ENCODE measurements at places on chromosomes 12 and 14.

DNA sequence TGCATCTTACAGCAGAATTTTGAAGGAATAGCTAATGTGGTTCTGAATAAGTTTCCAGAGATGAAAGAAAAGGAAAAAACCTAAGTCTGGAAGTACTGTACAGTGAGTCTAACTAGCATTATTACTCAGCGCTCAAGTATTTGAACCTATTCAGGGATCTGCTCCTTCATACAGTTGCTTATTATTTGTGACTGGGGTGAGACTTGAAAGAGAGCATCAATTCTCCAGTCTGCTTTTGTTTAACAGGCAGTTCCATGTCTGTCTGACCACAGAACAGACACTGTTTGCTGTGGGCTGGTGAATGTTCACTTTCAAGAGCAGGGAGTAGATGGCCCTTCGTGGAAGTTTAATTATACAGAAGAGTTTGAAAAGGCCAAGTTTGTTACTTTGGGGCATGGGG is 9.3 kb downstream of the ETV6 start:
- DNase-seq, result no peak

DNA sequence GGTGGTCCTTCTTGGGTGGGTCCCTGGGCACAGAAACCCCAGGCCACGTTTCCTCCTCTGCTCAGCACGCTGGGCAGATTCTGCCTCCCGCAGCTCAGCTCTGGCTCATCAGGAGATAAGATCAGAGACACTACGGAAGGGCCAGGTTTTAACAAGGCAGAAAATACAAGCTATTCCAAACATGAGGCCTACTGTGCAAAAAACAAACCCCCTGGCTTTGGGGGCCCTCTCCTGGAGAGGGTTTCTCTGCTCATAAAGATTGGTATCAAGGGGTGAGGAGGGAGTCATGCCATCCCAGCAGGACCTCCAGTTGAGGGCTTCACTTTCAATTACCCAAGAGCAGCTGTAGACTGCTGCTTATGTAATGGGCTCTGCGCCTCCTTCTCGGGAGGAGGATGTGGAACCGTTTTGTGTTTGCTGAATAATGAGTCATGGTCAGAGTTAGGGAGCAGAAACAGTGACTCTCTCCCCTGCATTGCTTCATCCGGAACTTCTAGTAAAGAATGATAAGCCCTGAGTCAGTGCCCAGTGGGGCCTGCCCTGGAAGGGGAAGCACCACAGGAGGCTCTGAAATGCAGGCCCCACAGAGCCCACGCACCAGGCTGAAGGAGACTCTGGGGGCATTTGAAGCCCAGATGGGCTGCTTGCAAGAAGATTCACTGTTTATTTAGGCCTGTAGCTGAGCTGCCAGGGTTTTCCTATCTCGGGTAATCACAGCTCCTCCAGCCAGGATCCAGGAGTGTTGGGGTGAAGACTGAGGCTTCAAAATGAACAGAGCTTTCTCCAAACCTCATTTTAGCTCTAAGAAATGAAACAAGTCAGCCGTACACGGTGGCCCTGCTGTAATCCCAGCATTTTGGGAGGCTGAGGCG is 79.3 kb downstream of the SSPN start:
- DNase-seq, result no peak

DNA sequence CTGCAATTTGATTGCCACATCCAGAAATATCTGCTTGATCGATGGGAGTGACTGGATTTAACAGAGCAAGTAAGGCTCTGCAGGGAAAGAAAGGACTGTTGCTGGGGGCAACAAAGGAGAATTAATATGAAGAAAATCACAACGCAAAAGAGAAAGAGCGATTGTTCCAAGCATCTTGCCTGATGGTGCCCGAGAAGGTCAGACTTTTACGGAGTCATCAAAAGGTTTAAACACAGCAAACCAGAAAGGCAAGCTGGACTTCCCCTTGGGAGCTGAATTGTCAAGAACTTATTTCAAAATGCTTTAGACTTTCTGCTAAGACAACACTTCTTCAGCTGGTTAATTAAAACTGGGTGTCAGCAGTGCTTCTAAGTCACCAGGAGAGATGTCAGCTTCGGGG is 791.5 kb downstream of the MED13L start:
- no peak for DNase-seq

DNA sequence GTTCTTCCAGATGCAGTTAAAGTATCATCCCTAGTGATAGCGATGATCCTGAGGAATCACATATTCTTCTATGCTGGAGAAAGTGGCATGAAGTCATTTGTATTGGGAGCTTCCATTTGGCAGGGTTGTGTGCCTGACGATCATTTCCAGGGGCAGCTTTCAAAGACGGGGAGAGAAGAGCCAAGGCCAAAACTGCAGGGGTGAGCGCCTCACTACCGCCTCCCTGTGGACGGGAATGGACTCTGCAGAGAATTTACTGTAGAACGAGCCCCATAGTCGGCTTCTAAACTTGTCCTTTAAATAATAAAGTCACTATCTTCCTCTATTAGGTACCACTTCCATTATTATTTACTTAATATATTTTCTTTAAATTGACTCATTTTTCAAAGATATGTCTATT is 555.9 kb upstream of the TMEM132C start:
- DNase-seq, result no peak

DNA sequence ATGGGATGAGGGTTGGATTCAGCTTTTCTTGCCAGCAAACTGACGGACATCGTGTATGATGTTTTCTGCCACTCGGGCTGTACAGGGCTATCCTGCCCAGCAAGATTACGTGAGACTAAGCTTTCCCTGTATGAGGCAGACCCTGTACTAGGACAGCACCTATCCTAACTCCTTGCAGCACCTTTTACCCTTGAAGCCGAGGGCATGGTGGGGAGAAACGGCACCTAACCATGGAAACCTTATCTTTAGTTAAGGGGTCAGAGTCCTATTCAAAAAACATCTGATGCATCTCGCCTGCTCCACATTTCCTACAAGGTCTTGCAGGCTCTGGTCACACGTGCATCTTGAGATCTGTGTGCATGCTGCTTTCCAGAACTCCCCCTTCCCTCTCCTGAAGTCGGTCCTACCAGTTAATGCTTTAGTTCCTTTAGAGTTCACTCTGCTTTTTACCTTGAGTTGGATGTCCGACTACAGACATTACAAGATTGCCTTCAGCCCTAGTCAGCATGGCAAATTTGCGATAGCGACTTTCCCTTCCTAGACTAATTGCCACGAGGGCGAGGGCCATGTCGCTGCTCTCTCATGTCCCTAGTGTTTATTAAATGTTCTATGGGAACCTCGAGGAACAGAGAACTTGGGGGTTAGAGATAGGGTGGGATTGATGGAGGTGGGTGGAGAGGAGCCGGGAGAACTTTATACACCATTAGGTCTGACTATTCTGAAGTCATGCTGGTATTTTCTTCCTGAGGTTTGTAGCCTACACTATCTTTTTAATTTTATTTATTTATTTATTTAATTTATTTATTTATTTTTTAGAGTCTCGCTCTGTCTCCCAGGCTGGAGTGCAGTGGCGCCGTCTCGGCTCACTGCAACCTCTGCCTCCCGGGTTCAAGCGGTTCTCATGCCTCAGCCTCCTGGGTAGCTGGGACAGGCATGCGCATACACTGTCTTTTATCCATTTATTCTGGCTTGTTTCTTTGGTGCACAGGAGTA is 6.6 kb downstream of the RAN start:
- DNase-seq, result no peak

DNA sequence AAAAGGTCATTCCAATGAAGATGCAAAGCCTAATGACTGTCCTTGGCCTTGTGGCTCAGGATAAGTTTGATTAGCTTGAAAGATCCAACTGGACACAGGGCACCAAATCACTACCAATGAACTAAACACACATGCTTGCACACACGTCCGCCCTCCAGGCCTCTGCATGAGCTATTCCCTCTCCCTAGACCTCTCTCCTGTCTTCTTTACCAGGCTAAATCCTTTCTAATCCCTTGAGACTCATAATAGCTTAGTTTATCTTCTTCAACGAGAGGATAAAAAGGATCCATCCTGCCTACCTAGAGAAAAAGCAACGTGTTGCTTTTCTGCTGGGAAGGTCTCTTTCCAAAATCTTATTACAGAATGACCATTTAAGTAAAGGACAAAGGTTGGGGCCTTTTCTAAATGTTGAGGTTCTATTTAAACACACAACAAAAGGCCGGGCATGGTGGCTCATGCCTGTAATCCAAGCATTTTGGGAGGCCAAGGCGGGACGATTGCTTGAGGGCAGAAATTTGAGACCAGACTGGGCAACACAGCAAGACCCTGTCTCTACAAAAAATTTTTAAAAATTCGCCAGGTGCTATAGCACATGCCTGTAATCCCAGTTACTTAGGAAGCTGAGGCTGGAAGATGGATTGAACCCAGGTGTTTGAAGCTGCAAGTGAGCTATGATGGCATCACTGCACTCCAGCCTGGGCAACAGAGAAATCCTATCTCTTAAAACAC is 22.4 kb downstream of the PXN start:
- no peak for DNase-seq

GRCh38 chr14:76152333-76152681 is 585 bp downstream of the GPATCH2L start:
- peak; percentile 6 for DNase-seq

- DNase-seq, result no peak
These were observed 5.1 kb downstream of the HCAR1 start for GRCh38 chr12:122725452-122726079.

GRCh38 chr12:117098361-117099217 is 627 bp downstream of the TESC start:
- no peak for DNase-seq

DNA sequence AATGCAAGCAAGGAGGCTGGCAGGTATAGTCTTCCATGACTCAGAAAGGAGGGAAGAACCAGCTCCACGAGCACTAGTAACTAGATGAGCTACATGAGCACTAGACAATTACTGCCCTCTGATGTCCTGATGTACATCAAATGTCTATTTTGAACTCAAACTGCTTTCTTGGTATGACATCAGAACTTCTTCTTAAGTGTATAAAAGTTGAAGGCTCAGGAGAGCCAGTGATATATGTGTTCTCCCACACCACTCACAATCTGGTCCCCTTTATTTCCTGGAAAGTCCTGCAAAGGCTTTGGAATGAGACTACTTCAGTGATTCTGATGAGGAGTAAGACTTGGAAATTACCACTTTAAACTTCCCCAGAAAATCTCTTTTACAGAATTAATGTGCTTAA is 18.5 kb upstream of the DHRS7 start:
- DNase-seq, result no peak

DNA sequence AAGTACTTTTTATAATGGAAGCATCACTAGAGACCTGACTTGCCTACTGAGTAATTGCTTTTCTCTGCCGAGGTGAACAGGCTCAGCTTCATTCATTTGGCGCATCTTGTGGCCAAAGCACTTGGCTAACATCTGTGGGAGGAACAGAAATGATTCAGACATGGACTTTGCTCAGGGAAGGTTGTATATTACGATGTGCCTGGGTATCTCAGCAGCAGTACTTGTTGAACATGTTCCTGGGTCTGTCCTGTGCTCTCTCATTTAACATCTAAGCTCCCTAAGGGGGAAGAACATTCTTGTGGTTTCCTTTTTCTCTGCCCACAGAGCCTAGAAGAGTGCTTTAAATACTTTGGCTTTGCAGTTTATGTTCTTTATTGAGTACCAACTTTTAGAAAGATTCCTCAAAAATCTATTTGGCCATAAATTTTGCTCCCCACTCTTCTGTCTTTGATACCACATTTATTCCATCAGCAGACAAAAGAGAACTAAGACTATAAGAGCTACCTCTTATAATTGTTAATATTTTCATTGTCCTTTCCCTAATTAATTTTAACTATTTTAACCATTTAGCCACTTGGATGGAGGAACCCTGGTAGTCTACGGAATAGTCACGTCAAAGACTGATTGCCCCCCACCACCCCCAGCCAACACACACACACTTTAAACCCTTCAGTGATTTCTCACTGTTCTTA is 101.2 kb upstream of the EGLN3 start:
- DNase-seq, result no peak

- DNase-seq, result no peak
These were observed 33.6 kb downstream of the LTBP2 start for GRCh38 chr14:74578479-74578878.

DNA sequence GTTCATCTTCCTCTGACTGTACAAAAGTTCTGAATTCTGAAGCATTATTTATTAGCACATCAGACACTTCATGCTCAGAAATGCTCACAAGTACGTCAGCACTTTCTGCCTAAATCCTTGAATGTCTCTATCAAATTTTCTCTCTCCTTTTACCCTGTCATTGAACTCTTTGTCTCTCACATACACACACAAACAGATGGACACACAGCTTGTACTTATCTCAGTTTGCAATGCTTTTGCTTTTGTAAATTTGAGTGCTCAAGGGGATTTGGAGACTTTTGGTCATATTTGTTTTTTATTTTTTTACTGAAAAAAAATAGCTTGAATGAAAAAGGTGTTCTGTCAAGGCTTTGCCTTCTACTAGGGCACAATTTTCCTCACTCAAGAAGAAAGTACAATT is 64.2 kb upstream of the PDZRN4 start:
- DNase-seq, result no peak

- DNase-seq, result no peak
These were observed 60.1 kb downstream of the ADCK1 start for GRCh38 chr14:77859934-77860570.

GRCh38 chr14:101849640-101850039 is 88.1 kb downstream of the PPP2R5C start:
- no peak for DNase-seq

- DNase-seq, result no peak
These were observed 370 bp downstream of the HRK start for GRCh38 chr12:116880817-116881324.

DNA sequence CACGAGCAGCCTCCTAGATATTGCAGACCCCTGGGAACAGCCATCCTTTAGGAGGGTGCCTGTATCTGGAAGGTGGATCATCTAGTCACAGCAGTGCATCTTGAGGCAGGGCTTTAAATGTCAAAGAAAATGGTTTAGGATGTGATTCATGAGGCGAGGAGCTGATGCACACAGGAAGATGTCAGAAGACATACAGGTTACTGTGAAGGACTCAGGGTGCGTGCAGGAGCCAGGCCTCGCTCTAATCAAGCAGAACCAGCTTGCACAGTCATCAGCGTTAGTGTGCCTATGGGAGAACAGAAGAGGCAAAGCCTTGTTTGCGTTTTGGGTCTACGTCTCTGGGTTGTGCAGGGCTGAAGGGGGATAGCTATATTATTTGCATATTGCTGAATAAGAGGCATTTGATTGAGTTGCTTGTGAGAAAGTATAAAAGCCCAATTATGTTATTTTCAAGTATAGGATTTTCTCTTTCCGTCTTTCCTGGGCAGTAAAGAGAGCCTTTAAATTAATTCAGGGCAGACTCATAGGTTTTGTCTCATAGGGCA is 77.3 kb upstream of the RPH3A start:
- no peak for DNase-seq

DNA sequence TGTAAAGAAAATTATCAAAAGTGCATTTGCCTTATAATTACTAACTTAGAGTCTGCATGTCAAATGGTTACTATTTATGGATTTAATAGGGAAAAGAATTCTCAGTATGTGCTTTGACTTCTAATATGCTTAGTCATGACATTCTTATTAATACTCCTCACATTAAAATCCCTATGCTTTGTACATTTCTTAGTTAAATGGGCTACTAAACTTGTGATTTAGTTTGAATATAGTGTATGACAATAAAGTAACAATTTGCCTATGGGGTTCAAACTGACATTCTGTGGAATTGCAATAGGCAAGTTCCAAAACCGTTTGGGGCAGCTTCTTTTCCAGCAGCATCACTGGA is 361.9 kb upstream of the TMTC1 start:
- no peak for DNase-seq

- DNase-seq, result no peak
These were observed 175.3 kb downstream of the PHLDA1 start for GRCh38 chr12:75856235-75856634.

GRCh38 chr12:51458635-51459034 is 34.0 kb downstream of the SLC4A8 start:
- no peak for DNase-seq

- no peak for DNase-seq
These were observed 50.4 kb downstream of the ITPK1 start for GRCh38 chr14:93065272-93065730.
